ENCODE measurements at places on chromosomes 3 and 15. TPM values are rescaled to one million over a fixed set of nuclear protein-coding genes. Genes with fewer than 3 reads are reported as not detected.

DNA sequence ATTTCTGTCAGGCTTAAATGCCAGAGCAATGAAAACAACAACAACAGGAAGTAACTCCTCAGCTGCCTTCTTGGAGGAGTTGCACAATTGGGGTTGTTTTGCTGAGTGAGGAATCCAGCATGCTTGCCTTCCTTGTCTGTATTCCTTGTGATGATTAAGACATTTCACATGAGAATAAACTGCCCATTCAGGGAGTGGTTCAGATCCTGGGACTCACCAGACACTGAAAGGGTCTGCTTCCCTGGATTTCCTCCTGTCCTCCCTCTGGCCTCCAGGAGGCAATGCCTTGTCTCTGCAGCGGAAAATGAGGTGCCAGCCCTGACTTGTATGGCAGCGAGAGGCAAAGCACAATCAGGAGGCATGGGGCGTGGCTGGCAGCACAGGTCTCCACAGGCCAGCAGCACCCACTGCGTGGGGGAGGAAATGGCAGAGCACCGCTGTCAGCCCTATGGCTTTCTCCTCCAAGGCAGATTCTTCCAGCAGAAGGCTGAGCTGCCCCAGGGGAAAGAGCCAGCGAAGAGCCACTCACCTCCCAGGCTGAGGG is 41.5 kb downstream of the RBP2 start:
- H3K4me1 ChIP-seq: no peaks in the 10 kb centered on the region
- no peak overlapping the region for H3K4me3 ChIP-seq
- no peaks in the 10 kb centered on the region for H3K27me3 ChIP-seq
- DNase-seq: no peak

Gene CHL1
- total RNA-seq: not detected

- peaks cover 65% of the 10 kb centered on the region for H3K4me1 ChIP-seq
- no peak overlapping the region for H3K4me3 ChIP-seq
- no peak for DNase-seq
- peak overlapping the region; percentile 61 for H3K27ac ChIP-seq
Measured at GRCh38 chr3:69097407-69098086, 12.8 kb downstream of the ARL6IP5 start.

DNA sequence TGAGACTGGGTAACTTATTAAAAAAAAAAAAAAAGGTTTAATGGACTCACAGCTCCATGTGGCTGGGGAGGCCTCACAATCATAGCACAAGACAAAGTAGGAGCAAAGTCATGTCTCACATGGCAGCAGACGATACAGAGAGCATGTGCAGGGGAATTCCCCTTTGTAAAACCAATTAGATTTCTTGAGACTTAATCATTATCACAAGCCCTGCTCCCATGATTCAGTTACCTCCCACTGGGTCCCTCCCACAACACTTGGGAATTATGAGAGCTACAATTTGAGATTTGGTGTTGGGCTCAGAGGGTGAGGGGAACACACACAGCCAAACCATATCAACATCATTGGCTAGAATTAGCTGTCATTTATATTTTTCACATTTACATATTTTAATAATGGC is 221.0 kb downstream of the RSRC1 start:
- no peaks in the 10 kb centered on the region for H3K4me1 ChIP-seq
- H3K27me3 ChIP-seq: no peaks in the 10 kb centered on the region

- no peaks in the 10 kb centered on the region for H3K27me3 ChIP-seq
- DNase-seq: no peak
- H3K36me3 ChIP-seq: peaks cover 4% of the 10 kb centered on the region
- no peak overlapping the region for H3K27ac ChIP-seq
Measured at GRCh38 chr3:184645336-184645735, 66.5 kb downstream of the MAGEF1 start.

Gene ATP13A4
- 1.6 TPM for total RNA-seq

- no peaks in the 10 kb centered on the region for H3K4me1 ChIP-seq
- peaks cover 12% of the 10 kb centered on the region for H3K27me3 ChIP-seq
- no peak overlapping the region for H3K27ac ChIP-seq
- H3K4me3 ChIP-seq: no peak overlapping the region
Measured at GRCh38 chr15:66042624-66043023, 173.3 kb downstream of the RAB11A start.

DNA sequence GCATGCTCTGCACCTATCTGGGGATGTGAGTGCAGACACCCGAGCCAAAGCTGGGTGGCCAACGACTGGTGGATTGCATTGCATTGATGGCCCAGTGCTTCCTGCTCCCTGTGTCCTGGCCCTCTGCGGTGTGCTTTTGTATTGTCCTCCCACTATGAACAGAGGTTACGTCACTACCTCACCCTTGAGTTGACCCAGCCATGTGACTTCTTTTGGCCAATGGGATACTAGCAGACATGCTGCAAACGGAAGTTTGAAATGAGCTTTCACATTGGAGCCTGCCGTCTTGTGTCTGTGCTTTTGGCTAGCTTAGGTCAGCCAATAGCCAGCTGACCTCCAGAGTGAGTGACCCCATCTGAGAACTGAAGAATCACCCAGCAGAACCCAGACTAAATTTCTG is 15.3 kb upstream of the TBC1D21 start:
- peaks cover 29% of the 10 kb centered on the region for H3K27me3 ChIP-seq
- H3K4me3 ChIP-seq: no peak overlapping the region
- no peaks in the 10 kb centered on the region for H3K4me1 ChIP-seq
- no peak overlapping the region for H3K27ac ChIP-seq

DNA sequence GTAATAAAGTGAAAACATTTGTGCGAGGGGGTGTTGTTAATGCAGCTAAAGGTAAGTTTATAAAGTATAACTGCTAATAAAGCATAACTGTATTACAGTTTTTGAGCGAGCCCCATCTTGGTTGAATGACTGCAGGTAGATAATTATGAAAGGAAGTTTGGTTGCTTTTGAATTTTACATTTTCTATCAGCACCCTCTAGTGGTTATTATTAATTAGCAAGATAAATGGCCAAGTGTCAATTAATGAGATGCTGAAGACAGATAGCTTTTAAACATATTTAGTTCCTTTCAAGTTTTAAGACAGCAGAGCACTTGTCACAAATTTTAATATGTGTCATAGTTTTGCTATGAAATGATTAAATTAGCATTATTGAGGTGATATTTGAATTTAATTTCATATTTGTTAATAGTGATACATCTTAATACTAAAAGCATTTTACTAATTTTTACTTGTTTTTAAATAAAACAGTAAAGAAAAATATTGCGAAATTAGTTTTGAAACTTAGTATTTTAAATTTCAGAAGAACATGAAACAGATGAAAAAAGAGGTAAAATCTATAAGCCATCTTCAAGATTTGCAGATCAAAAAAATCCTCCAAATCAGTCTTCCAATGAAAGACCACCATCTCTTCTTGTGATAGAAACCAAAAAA is 15.1 kb downstream of the U2SURP start:
- no peak for DNase-seq
- H3K27ac ChIP-seq: no peak overlapping the region
- peaks cover 17% of the 10 kb centered on the region for H3K4me1 ChIP-seq

GRCh38 chr15:85274315-85275050 is 105.9 kb upstream of the AKAP13 start:
- H3K36me3 ChIP-seq: no peaks in the 10 kb centered on the region
- DNase-seq: no peak
- peaks cover 2% of the 10 kb centered on the region for H3K4me1 ChIP-seq
- H3K27ac ChIP-seq: no peak overlapping the region
- no peaks in the 10 kb centered on the region for H3K27me3 ChIP-seq

Gene PATL2
- total RNA-seq: 20.5 TPM

Gene FEZF2
- total RNA-seq: not detected

GRCh38 chr3:173920386-173920785 is 522.8 kb downstream of the NLGN1 start:
- H3K4me1 ChIP-seq: no peaks in the 10 kb centered on the region
- DNase-seq: no peak
- no peaks in the 10 kb centered on the region for H3K36me3 ChIP-seq
- no peak overlapping the region for H3K27ac ChIP-seq
- no peak overlapping the region for H3K4me3 ChIP-seq

- peaks cover under 1% of the 10 kb centered on the region for H3K27me3 ChIP-seq
- H3K4me3 ChIP-seq: no peak overlapping the region
- H3K4me1 ChIP-seq: peaks cover 20% of the 10 kb centered on the region
- DNase-seq: no peak
- H3K36me3 ChIP-seq: no peaks in the 10 kb centered on the region
Measured at GRCh38 chr3:151383956-151384355, 597 bp downstream of the P2RY12 start.

Gene XCR1
- total RNA-seq: not detected

DNA sequence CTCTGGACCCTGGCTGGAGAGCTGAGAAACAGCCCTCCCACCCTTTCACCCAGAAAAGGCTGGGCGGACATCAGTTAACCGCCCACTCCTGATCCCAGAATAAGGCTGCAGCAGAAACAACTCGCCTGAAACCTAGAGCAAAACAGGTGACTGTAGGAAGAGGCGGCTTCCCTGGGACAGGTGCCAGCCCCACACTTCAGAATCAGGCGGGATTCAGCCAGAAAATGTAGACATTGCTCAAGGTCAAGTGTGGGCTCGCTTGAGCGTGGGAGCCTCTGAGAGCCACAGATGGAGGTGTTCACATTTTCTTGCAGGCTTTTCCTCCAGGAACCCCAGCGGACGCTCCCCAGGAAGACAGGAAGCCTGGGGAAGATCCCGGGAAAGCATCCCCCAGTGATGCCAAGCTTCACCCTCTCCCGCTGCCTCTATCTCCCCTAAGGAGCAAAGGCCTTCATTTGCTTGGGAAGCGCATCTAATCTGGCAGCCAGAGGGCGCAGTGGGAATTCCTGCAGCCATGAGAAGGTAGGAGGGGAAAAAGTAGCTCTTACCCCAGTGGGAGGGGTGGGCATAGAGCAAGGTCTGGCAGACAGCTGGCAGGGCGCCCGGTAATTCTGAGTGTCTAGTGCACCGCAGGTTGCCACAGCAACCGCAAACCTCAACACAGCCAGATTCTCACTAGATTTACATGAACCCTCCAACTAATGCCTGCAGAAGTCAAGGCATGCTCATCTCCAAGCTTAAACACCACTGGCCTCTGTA is 77.7 kb downstream of the OCA2 start:
- H3K27ac ChIP-seq: no peak overlapping the region
- H3K27me3 ChIP-seq: no peaks in the 10 kb centered on the region
- H3K4me3 ChIP-seq: no peak overlapping the region
- no peaks in the 10 kb centered on the region for H3K36me3 ChIP-seq
- DNase-seq: no peak
- H3K4me1 ChIP-seq: no peaks in the 10 kb centered on the region

DNA sequence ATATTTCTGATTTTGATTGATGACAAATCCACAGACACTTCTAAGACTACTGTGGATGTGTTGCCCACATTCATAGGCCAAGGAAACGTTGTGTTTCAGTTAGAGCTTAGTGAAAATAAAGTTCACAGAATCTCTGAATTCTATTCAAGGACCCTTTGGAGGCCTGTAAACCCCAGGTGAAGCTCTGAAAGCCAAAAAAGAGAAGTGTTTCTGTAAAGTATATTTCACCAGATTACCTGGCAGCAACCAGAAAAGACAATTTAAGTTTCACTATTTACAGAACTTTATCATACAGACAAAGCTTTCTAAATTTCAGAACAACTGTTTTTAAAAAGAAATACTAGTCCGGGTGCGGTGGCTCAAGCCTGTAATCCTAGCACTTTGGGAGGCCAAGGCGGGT is 2.6 kb downstream of the CLPX start:
- no peaks in the 10 kb centered on the region for H3K27me3 ChIP-seq
- H3K4me3 ChIP-seq: peak overlapping the region; percentile 96
- H3K4me1 ChIP-seq: peaks cover 26% of the 10 kb centered on the region
- DNase-seq: no peak

DNA sequence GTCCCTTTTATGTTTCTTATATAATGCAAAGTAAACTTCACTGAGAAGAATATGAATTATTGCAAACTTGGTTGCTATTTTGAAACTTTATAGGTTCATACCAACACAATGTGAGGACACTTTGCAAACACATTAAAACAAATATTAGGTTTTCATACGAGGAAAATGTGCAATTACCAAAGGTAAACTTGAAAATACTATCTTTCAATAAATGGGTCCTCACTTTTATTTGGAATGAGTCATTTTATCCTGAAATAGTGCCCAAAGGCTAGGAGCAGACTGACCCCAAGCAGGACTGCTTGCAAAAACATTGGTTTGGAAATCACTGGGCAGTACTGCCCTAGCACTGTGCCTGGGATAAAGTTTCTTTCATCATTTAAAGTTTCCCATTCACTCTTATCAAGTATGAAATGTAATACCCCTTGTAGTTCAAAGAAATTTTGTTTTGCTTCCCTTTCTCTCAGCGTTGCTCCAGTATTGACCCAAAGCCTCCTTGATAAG is 396.5 kb downstream of the EPHA3 start:
- no peak overlapping the region for H3K27ac ChIP-seq
- H3K27me3 ChIP-seq: no peaks in the 10 kb centered on the region
- no peak for DNase-seq
- no peaks in the 10 kb centered on the region for H3K4me1 ChIP-seq
- no peak overlapping the region for H3K4me3 ChIP-seq
- no peaks in the 10 kb centered on the region for H3K36me3 ChIP-seq

Measured in activated CD4-positive, alpha-beta T cell treated with anti-CD3 and anti-CD28 coated beads, Interleukin-2, amount 10 ng/mL, durations not matched to agents 7 days and 5 days (primary cell).